ENCODE measurements at places on chromosomes 4 and X. TPM values are rescaled to one million over a fixed set of nuclear protein-coding genes. Genes with fewer than 3 reads are reported as not detected.

ELOVL6 gene
- 19.5 TPM for total RNA-seq

OTC gene
- not detected for total RNA-seq

YIPF7 gene
- total RNA-seq = not detected

IL2 gene
- total RNA-seq = not detected
